Psoas muscle (tissue), 8 donors: ENCODE measurements at places on chromosomes 7 and 10. TPM values are rescaled to one million over a fixed set of nuclear protein-coding genes. Genes with fewer than 3 reads are reported as not detected.

DNA sequence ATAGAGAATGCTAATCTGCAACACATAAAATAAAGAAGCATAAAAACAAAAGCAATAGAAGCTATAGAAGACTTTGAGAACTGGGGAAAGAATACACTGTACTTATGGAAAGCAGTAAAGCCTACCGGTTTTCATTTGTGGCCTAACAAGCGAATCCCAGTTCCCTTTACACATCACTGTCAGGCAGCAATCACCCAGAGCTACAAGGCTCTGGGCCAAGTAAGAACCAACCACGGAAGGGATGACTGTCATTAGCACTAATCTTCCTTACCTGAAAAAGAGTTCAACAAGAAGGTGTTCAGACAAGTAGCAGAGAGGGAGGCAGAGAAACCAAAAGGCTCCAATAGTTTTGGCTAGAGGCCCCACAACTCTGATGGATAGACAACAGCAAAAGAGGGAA is 15.0 kb downstream of the CCDC6 start:
- no peak for DNase-seq

- DNase-seq = no peak
Measured at GRCh38 chr7:46468753-46469356, 547.8 kb upstream of the IGFBP3 start.

DNA sequence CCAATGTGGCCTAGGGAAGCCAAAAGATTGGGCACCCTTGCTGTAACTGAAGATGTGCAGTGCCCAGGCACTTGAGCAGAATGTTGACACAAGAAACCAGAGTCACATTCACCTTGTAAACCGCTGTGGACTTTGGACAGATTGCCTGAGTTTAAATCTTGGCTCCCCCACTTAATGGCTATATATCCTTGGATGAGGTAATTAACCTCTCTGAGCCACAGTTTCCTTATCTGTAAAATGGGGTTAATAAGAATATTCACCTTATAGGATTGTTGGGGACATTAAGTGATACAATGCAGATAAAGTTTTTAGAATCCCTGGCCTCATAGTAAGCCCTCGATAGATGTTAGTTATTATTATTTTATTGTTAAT is 331.0 kb downstream of the LRMDA start:
- DNase-seq = no peak

The TMEM236 gene
- 0.60 TPM for total RNA-seq
